Jurkat, Clone E6-1 (cell line): ENCODE measurements at places on chromosomes 5 and 9.

DNA sequence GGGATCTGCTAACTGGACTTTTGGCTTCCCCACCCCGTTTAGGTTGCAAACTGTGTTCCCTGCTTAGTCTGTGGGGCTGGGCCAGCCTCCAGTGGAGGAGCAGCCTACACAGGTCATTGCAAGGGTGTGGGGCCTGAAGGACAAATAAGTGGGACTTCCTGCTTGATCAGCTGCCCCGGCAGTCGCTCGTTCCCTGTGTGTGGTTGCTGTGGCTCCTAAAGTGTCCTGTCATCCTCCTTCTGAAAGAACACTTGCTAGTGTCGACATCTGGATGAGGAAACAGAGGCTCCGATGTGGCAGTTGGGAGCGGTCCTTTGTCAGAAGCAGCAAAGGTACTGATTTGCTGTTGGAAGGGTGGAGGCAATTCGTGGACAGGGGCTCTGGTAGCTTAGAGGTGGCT is 88.9 kb upstream of the TBCA start:
- DNase-seq = no peak

DNA sequence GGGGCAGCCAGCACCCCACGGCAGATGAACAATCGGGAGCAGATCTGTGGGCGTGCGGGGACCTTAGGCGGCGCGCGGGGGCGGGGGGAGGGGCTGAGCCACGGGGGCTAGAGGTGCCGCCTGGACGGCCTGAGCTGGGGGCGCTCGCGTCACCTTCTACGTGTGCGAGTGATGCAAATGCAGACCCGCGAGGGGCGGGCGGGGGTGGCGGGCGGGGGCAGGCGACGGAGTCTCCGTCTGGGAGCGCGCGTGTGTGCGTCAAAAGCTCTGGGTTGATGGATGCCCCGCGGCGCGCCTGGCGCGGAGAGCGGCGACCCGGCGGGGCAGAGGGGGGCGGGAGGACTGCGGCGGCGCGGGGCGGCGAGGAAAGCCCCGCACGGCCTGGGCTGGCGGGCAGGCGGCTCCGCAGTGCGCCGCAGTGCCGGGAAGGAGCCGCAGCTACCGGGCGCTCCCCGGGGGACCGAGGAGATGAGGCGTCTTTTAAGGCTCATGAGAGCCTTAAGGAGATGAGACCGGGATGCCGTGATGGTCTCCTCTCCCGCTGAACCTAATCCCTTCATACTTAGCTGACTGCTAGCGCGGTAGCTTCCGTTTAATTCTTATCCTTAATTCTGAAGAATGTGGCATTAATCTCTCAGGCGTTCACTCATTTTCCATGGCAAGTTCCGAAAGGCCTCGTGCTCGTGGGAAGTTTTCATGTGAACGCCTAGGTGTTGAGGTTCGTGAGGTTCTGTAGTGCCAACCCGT is 1.5 kb downstream of the SV2C start:
- DNase-seq = no peak

DNA sequence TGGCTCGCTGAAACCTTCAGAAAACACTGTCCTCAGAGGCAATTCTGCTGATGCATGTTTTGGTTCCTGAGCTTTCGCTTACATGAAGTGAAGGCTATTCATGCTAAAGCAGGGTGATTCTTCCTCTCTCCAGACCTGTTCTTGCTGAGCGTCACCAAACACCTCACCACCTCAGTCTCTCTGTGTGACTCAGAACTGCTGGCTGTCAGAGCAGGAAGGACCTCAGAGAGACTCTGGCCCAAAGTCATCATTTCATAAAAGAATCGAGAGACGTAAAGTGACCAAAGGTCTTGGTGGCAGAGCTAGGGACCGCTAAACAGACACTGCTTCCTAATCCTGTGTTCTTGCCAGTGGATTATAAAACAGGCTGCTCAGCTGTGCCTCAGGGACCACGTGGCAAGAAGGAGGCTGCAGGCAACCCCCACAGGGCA is 73.8 kb downstream of the LHFPL2 start:
- no peak for DNase-seq

DNA sequence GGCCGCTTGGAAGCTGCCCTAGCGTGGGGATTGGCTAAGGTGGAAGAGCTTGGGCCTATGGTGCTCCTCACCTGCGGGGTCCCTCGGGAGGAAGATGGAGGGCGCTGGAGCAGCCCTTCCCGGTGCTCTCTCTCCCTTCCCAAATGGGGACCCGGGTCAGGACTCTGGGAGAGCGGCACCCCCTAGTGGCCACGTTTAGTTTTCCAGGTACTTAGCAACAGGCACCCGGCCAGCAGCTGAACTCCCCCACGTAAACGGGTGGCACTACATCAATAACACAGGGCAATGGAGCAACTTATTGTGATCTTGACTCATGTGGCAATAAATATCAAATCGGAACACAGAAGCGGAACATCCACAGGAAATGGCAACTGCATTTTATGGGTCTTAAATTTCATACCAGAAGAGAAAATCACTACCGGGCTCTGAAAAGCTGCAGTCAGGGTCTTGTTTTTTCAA is 316.6 kb downstream of the AGTPBP1 start:
- peak; percentile 50 for DNase-seq

DNA sequence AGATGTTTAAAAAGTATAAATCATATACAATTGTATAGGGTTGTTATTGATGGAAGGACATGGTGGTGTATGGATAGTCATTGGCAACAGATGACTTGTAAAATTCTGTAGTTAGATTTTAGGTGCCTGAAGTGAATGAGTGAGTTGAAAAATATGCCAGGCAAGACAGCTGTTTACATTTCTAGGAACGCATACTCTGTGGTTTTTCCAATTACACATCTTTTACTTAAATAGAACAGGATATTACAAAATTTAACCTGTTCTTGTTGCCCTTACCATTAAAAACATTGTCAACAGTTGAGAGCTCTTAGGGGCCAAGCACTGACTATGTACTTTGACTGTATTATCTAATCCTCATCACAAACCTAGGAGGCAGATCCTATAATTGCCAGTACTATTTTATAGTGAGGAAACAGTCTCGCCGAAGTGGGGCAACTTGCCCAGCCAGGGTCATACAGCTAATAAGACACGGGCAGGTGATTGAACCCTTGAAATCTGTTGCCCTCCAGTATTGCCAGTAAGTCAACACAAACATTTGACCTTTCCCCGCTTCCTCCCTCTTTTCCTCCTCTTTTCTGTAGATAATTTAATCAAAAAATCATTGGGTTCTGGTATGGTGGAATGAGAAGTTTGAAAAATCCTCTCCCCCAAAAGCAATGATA is 88.6 kb downstream of the MACROH2A1 start:
- no peak for DNase-seq

GRCh38 chr5:124742983-124743601 is 3.3 kb downstream of the ZNF608 start:
- no peak for DNase-seq

DNA sequence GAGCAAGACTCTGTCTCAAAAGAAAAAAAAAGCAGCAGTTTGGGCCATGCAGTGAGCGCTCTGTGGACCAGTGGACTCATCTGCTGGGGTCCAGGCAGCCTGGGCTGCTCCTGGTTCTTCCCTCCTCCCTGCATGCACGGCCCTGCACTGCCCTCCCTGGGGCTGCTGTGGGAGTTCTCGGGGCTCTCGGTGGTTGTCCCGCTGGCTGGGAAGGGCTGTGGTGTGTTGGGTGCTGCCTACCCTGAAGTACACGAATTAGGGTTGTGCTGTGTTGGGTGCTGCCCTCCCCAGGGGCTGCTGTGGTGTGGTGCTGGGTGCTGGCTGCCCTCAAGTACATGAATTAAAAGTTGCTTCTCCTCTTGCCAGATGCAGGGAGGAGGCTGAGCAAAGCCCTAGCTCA is 18.3 kb upstream of the CLPTM1L start:
- no peak for DNase-seq

DNA sequence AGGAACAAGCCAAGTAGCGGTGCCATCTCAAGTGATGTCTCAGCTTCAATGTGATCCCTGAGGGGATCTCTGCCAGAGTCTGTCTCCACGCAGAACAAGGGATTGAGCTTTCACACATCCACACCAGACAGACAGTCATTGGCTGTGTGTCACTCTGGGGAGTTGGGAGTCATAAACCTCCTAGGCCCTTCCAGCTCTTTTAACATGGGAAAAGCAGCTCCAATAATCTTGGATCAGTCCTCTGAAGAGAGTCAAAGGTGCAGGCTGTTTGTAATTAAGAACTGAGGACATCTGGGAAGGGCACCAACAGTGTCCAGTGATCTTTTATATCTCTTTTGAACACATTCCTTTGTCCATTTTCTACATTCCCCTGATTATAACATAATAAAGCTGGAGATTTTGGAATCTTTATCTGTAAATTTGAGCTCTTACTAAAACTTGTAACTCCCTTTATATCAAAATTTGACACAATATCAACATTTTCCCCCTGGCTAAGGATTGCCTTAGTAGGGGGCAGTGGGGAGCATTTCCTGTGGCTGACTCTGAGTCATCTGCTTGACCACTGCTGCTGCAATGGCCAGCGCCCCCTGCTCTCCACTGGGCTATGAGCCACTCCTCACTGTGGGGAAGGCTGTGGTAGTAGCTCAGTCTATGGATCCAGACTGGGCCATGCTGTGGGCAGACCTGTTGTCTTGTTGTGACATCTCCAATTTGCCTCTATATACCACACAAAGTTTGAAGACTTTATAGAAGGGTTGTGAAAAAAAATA is 284.4 kb downstream of the OSTF1 start:
- DNase-seq = no peak

GRCh38 chr5:37637165-37637845 is 202.5 kb downstream of the GDNF start:
- DNase-seq = no peak

GRCh38 chr5:171476701-171477100 is 57.3 kb downstream of the FGF18 start:
- DNase-seq = no peak

DNA sequence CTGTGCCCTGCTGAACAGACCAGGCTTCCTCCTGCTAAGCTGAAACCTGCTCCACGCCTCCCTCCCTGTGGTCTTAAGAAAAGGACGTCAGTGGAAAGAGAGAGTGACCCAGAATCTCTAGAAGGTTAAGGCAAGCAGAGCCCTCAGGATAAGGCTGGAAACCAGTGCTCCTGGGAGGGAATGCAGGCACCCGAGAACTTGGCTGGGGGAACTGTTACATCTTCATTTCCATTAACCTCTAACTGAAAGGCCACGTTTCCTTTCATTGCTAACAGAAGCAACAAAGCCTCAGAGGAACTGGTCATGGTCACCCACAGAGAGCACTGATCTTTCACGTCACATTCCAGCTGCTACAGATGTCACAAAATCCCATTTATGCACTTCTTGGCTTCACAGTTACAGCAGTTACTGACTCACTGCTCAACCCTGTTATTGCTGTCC is 26.1 kb upstream of the AKNA start:
- DNase-seq = no peak

DNA sequence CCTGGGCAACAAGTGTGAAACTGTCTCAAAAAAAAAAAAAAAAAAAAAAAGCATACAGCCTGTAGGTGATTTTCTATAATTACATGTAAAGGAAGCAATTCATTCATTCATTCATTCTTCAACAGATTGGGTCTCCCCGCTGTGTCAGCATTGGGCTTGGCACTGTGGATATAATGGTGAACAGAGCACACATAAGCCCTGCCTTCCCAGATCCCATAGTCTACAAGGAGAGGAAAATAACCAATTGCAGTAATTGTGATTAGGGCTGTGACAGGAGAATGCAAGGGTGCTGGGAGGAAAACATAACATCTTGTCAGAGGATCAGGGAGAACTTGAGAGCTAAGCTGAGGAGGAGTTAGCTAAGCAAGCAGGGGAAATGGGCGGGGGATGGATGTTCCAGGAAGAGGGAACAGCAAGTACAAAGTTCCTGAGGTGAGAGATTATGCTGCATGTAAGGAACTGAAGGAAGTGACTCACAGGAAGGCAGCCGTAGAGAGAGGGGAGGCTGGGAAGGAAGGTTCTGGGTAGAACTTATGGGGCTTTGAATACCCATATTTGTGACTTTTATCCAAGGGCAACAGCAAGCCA is 24.0 kb upstream of the KLF9 start:
- DNase-seq = no peak

DNA sequence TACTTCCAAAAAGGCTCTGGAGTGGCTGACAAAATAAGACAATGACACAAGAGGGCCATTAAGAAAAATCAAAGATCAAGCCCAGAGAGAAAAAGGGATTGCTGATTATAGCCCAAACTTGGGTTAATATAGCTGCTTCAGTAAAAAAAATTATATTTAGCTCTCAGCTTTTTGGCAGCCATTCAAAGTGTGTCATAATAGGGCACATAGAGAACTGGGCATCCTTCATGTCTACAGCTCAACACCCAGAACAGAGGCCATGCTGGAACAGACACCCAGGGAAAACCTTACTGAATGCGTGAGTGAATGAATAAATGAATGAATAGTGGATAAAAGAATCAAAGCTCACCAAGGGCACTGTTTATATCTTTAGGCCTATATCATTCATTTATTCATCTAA is 110.1 kb downstream of the SLIT3 start:
- DNase-seq = no peak

- no peak for DNase-seq
These were observed at the start of gene RNF180 for GRCh38 chr5:64165500-64166200. Gene RNF180 (plus strand): TSS chr5:64165843. CDS start chr5:64200808, 34,965 bp downstream.

DNA sequence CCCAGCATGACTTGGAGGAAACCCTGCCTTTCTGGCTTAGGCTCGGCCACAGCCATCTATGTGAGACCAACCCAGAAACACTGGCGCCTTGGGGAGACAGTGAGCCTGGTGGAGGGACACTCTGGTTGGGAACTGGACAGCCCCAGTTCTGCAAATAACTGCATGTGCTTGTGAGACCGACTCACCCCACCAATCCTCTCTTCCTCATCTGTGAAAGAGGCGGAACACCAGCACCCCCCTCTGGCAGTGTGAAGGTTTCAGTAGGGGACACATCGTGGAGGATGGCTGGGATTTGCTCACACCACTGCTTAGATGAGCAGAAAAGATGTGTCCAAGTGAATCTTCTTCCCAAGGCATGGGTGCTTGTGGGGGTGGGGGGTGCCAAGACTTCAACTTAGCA is 43.4 kb upstream of the N4BP3 start:
- DNase-seq = peak; percentile 38

GRCh38 chr5:115947260-115947659 is 15.0 kb upstream of the LVRN start:
- no peak for DNase-seq

GRCh38 chr5:93430673-93431199 is 150.3 kb downstream of the NR2F1-AS1 start:
- no peak for DNase-seq

DNA sequence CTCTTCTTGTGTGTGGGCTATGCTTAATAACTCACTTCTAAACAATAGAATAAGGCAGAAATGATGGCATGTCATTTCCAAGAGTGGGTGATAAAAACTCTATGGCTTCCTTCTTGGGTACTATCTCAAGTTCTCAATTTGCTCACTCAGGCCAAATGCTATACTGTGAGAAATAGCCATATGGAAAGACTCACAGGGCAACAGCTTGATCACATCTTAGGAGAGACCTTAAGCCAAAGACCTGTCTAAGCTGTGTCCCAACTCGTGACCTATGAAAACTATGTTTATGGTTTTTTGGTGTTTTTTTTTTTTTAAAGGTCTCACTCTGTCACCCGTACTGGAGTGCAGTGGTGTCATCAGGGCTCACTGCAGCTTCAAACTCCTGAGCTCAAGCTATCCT is 2.1 kb upstream of the UIMC1 start:
- DNase-seq = no peak
